T-helper 9 cell (primary cell): ENCODE measurements at places on chromosomes 6 and 20.
A peak's percentile ranks its signal among the peaks of the same experiment; 100 is the strongest.

DNA sequence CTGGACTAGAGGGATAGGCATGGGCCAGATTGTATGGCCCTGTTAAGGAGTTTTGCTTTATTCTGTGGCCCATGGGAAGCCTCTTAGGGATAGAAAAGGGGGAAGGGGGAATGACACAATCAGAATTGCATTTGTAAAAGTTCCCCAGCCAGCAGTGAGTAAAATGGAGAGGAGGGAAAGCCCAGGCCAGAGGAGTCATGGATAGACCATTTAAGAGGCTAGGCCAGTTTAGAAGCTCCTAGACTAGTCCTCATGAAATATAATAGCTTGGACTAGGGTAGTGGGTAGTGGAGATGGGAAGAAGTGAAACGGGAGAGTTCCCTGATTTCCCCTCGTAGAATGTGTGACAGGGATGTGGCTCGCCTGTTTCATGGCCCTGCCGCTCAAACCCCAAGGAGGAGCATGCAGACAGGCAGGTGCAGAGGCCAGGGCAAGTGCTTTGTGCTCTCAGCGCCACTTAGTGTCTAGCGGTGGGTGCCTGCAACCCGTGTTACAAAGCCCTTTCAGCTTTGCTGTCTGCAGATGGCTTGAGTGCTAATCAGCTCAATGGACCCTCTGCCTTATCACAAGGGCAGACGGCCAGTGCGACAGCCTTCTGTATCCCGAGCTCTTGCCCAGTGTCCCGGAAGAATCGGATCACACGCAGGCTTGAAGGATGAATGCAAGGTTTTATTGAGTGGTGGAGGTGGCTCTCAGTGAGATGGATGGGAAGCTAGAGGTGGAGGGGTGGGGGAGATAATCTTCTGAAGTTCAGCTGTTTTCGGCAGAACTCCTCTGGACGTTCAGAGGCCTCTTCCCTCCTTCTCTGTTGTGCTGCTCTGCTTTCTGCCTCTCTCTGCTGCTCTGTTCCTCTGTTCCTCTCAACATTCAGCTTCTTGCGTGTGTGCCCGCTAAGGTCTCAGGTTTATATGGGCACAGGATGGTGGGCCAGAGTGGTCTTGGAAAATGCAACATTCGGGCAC is 141.1 kb downstream of the CEP57L1 start:
- DNase-seq: no peak

DNA sequence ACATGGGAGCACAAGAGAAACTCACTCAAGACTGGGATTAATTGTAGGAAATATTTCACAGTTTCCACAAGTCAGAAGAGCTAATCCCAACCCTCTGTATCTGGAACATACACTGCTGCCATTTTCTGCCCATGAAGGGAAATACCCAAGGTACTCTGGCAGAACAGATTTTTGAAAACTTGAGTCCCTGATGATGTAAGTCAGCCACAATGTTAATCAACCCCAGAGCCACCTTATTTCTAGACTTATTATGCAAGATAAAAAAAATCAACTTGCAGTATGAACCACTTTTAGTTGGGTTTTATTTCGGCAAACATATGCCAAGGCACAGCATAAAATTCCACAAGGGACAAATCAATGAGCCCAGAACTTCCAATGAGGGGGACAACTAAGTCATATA is 141.5 kb downstream of the LY86 start:
- DNase-seq: no peak

GRCh38 chr6:33857932-33858475 is 54.2 kb upstream of the MLN start:
- DNase-seq: no peak

DNA sequence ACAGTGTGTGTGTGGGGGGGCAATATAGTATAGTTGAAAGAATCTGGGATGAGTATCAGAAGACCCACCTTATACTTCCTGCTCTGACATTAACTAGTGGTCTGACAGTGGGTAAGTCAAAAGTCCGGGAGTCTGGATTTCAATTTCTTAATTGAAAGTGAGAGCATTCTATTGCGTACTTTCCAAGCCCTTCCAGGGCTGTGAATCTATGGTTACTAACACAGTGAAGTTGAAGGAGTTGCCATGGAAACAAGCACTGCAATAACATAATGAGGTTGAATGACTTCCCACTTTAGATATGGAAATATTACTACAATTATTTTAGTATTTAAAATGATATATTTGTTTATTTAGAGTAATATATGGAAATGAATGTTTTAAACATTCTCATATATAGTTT is 80.2 kb downstream of the MLIP start:
- no peak for DNase-seq

- DNase-seq: no peak
Measured at GRCh38 chr6:158708239-158708638, 58.4 kb downstream of the SYTL3 start.

- DNase-seq: no peak
Measured at GRCh38 chr20:58213121-58213520, 15.3 kb downstream of the ANKRD60 start.

DNA sequence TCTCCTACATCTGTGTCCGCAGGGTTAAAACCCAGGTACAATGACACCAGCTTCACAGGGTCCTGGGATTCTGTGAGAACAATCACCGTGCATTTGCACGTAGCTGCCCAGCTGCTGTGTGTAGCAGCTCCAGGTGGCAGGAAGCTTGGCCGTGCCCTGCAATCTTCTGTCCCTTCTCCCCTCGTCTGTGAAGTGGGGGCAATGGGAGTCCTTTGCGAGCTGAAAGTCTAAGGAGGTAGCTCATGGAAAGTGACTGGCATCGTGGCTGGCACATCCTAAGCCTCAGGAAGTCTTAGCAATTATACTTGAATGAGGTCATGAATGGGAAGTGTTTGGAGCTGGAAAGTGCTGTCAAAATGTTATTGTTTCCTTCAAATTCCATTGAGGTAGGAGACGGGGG is 137.1 kb downstream of the SMOC2 start:
- no peak for DNase-seq

GRCh38 chr6:98343797-98344196 is 490.6 kb upstream of the POU3F2 start:
- DNase-seq: no peak

DNA sequence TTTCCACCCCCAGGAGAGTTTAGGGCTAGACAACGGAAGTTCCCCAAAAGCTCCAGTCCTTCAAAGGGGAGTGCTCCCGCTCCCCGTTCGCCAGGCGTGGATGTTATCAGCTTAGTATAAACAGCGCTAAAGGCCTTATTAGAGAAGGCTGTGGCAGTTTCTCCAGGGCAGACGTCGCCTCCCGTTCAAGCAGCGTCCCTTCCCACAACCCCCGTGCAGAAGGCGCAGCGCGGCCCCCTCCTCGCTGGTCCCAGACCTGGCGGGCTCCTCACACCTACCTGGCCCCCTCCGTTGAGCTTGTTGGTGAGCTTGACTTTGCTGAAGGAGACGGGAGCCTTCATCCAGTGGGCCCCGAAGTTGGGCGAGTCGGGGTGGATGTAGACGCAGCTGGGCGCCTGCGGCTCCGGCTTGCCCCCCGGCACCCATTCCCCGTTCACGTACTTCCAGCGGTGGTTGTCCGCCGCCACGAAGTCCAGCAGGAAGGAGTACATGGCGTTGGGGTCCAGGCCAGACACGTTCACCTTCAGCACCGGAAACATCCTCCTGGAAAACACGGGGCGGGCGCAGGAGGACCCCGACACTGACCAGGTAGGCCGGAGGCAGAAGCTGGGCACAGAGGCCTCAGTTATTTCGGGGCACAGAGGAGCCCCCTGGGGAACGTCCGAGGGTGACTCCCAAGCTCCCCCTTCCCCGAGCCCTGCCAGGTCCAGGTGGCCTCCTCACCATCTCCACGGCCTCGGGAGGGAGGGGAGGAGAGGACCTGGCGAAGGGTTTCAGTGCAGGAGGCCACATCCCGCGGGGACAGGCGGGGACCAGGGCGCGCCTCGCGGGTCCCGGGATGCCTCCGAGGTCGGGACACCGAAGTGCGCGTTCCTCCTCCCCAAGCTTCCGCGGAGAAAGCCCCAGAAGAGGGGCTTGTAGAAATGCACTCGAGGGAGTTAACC is 1.1 kb downstream of the TBXT start:
- DNase-seq: no peak

- no peak for DNase-seq
Measured at GRCh38 chr6:105619971-105620741, 217.3 kb upstream of the PREP start.

- peak; percentile 62 for DNase-seq
Measured at GRCh38 chr6:29834564-29835436, 7.2 kb downstream of the HLA-G start.

- no peak for DNase-seq
Measured at GRCh38 chr20:57874141-57874540, 164.3 kb upstream of the PMEPA1 start.

DNA sequence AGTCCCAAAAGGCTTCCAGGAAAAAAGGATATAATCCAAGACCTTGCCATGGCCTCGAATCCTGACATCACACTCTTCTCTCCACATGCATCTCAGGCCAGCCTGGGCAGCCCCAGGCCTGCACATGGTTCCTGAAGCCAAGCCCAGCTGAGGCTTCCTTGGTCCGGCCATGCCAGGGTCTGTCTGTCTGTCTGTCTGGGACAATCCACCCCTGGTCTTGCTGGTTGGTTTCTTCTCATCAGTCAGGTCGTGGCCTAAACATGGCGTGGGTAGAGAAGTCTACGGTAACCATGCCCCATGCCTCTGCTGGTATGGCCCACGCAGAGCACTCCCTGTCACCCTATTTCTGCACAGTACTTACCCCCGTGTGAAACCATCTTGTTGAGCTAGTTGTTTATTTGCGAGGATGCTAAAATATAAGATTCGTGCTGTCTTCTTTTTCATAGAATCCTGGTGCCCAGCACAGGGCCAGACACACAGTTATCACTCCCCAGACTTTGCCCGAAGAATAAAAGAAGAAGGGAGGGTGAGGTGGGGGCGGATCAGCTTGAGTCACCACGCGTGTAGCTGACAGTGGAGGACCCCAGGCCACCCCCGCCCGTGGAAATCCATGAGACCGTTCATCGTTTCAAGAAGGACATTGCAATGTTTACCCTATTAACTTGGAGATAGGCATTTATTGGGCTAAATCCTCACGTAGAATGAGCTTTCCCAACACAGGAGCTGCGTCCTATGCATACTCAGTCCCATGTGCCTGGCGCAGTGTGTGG is 107.2 kb downstream of the RNASET2 start:
- no peak for DNase-seq

DNA sequence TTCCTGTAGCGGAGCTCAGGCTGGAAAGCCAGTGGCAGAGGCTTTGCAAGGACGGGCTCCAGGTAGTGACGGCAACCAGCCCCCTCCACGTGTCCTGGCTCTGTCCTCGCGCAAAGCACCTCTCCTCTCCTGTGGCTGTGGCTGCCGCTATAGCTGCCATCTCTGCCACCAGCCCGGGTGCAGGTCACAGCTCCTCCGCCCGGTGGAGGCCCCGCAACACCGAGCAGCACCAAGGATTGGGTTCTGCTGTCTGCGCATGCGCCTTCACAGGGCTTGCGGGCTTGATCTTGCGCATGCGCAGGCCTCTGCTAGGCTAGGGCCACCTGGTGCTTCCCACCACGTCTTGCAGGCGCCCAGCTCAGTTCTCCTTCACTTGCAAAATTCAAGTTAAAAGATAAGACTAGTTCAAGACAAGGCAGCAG is 625.4 kb downstream of the QKI start:
- DNase-seq: peak; percentile 31

- no peak for DNase-seq
Measured at GRCh38 chr20:15362849-15363248, 1025.4 kb upstream of the FLRT3 start.

- DNase-seq: no peak
Measured at GRCh38 chr6:55604021-55604420, 25.0 kb upstream of the HMGCLL1 start.

GRCh38 chr6:81929828-81930227 is 177.3 kb upstream of the TENT5A start:
- no peak for DNase-seq

- DNase-seq: no peak
Measured at GRCh38 chr6:51854876-51855275, 232.5 kb downstream of the PKHD1 start.

DNA sequence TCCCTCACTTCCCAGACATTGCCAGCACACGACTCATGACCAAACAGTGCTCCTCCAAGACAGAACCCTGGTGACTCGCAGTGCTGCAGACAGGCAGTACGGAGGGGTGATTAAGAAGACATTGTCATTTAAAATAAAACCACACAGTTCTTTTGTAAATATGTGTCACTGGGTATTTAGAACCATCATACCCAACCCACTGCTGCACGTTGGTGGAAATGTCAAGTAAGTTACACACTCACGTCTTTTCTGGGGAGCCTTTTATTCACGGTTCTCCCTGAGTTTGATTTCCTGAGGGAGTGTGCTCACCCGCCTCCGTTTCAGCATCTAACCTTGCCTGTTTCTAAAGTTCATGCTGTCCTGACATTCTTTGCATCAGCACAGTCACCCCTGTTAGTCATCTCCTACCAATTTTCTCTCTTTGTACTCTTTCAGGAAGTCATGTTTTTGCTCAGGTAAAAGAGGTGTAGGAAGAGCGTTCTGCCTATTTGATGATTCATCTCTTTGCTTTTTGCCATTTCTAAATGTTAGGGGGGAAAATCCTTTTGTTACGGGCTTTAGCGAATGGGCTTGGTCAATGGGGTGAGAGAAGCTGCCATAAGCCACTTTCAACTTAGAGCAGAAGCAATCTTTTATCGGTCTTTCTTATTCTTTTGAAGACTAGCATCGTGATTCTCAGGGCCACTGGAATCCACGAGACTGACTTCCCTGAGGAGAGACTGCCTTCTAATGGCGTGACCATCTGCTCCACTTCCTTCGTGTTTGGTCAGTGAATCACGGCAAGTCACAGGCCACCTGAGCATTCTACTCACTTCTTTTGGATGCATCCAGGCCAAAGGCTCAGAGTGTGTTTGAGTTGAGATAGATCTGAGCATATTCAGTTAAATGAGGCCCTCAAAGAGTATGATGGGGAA is 512.8 kb upstream of the JARID2 start:
- DNase-seq: no peak

DNA sequence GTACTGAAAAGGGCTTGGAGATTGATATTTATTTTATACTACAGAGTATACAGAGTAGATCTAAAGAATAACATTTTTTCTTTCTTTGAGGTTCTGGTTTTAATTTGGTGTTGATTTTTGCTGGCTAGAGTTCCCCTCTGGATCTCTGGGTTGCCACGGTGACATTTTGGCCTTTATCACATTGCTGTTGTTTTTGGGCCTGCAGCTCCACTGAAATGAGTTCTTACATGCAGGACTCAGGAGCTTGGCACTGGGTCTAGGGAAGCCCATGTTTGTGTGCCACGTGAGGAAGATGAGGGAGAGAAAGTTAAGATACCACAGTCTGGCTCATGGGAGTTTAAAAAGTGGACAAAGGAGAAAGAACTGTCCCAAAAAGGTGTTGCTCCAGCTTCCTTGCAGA is 7.4 kb upstream of the TFAP2C start:
- DNase-seq: no peak

DNA sequence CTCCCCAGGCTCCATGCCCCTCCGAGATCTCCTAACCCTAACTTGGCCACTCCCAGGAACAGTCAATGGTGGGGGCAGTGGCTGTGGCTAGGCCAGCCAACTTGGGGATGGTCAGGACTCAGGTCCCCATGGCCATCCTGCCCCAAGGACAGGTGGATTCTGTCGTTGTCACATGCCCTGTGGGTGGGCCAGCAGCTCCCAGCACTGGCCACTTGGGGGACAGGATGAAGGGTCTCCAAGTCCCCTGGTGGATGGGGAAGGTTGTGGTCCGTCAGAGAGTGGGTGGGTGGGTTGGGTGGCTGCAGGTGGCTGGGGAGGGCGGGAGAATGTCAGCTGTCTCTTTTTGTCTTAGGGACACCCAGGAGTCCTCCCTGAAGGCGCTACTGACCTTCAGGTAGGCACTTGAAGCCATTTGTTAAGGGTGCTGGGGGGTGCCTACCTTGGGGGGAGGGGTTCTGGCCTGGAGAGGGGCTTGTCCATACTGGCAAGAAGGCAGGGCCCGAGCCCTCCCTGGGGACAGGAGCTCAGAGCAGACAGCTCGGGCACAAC is 5.5 kb downstream of the COL9A3 start:
- DNase-seq: no peak
